T-helper 17 cell (primary cell): ENCODE measurements at places on chromosomes 7 and 10.
A peak's percentile ranks its signal among the peaks of the same experiment; 100 is the strongest.

GRCh38 chr7:141072548-141073172 lies 1.2 kb upstream of the TMEM178B start:
- peaks cover 4% of the 10 kb centered on the region for H3K36me3 ChIP-seq
- H3K4me3 ChIP-seq: peak overlapping the region; percentile 91
- peaks cover 27% of the 10 kb centered on the region for H3K4me1 ChIP-seq
- H3K27me3 ChIP-seq: peaks cover 25% of the 10 kb centered on the region
- no peak overlapping the region for H3K27ac ChIP-seq

GRCh38 chr7:102270178-102270887 lies 16.3 kb upstream of the SH2B2 start:
- peaks cover 6% of the 10 kb centered on the region for H3K4me1 ChIP-seq
- no peaks in the 10 kb centered on the region for H3K36me3 ChIP-seq
- H3K27ac ChIP-seq: no peak overlapping the region
- no peak overlapping the region for H3K4me3 ChIP-seq
- H3K27me3 ChIP-seq: no peaks in the 10 kb centered on the region

GRCh38 chr7:108805808-108806397 lies 236.2 kb downstream of the DNAJB9 start:
- H3K27me3 ChIP-seq: no peaks in the 10 kb centered on the region
- no peak for DNase-seq
- H3K27ac ChIP-seq: no peak overlapping the region
- no peak overlapping the region for H3K4me3 ChIP-seq
- H3K4me1 ChIP-seq: no peaks in the 10 kb centered on the region

DNA sequence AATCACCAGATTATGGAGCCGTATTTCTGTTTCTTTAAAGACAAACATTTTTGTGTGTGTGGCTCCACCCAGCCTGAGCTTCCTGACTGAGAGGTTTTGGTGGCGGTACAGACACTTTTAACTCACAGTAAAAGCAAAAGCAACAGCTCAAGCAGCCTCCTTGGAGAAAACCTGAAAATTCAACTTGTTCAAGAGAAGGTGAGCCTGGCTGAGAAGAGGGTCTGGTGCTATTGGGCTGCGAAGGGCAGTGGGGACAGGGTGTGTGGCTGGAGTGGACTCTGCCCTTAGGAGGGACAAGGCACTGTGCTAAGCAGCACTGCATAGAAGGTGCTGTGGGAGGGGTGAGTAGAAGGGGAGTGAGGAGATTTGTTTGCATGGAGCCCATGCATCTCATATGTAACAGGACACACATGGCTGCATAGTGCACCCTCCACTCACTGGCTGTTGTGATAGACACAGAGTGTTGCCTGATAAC lies at the start of gene GIMAP7:
Gene GIMAP7, plus strand, starts transcription at position 125 of the 475 bp plus-strand sequence. CDS start 5,103 bp downstream, outside the sequence.
- H3K27me3 ChIP-seq: no peaks in the 10 kb centered on the region
- peaks cover 38% of the 10 kb centered on the region for H3K4me1 ChIP-seq
- peaks cover 14% of the 10 kb centered on the region for H3K36me3 ChIP-seq
- H3K27ac ChIP-seq: peak within 1 kb of the TSS; percentile 94

DNA sequence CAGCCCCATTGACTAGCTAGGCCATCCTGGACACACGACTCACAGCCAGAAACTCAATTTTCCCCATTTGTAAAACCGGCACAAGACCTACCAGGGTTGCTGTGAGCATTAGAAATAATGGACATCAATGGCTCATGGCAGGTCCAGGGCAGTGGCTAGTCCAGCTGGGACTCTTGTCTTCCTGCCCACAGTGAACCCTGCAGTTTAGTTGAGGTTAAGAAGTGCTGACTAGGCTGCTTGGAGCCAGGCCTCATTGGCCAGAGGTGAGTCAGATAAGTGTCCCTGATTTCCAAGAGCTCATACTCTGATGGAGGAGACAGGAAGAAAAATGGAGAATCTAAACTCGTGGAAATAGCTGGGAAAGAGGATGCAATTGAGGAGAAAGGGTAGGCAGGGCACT lies 123.4 kb upstream of the ZNF92 start:
- H3K27me3 ChIP-seq: peaks cover 4% of the 10 kb centered on the region
- no peak overlapping the region for H3K27ac ChIP-seq
- H3K36me3 ChIP-seq: peaks cover 2% of the 10 kb centered on the region
- H3K4me1 ChIP-seq: peaks cover 20% of the 10 kb centered on the region

DNA sequence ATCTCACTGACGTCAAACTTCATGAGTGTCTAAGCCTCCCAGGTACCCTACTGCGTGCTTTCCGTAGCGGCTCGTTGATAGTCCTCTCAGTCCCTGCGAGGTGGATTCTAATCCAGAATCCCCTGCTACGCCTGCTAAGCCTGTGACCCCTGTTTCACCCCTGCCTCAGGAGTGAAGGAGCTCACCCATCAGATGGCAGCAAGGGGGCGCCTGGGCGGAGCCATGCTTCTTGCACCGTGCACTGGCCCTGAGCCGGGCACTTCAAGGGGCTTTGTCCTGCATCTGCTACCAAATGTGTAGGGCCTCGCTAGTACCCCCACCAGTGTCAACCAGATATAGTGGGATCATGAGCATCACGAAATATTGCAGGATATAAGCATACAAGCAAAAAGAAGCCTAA lies 918 bp upstream of the STRA8 start:
- no peak overlapping the region for H3K4me3 ChIP-seq
- no peak overlapping the region for H3K27ac ChIP-seq

- peaks cover 2% of the 10 kb centered on the region for H3K4me1 ChIP-seq
- H3K27ac ChIP-seq: no peak overlapping the region
- DNase-seq: no peak
- H3K4me3 ChIP-seq: no peak overlapping the region
- no peaks in the 10 kb centered on the region for H3K36me3 ChIP-seq
Observed at GRCh38 chr7:129986600-129986999, 33.8 kb upstream of the UBE2H start.
